ENCODE measurements at places on chromosomes 5 and 9.

GRCh38 chr5:6675784-6676491 lies 37.3 kb upstream of the TENT4A start:
- no peak for DNase-seq

DNA sequence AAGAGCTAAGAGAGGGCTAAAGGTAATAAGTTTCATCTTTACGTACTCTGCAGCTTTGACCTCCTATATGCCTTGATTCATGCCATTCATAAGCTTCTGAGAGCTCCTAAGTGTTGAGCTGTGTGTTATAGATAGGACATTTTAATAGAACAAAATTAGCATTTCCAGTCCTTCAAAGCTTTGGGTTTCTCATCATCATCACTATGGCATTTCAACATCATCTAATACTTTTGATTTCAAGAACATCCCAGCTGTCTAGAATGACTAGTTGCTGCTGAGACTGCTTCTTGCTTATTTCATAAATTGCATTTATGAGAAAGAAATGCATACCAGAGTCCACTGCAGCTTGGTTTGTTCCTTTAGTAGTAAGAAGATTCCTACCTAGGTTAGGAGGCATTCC lies 201.7 kb downstream of the SGCD start:
- DNase-seq: no peak

DNA sequence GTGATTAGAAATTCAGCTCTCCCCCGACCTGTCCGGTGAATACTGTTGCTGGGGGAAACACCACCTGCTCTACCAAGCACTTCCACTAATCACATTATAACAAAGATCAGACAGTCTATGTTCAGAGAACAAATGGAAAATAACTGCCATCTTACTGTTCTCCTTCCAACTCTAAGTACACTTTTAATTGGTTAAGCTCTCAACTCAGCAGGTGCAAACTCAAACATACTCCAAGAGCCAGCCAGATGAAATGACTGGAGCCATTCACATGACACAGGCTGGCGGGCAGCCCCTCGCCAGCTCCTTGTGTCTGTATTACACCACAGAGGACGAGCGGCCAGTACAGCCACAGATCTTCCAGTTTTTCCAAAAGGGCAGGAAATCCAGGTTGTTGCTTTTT lies 16.1 kb downstream of the LIFR start:
- no peak for DNase-seq

DNA sequence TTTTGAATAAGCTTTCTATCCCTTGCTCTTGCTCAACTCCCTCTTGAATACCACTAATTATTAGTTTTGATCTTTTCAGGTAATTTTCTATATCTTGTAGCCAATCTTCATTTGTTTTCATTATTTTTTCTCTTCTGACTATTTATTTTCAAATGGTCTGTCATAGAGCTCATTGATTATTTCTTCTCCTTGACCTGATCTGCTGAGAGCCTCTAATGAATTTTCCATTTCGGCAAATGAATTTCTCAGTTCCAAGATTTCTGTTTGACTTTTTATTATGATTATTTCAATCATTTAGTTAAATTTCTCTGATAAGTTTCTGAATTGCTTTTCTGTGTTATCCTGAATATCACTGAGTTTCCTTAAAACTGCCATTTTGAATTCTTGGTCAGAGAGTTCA lies 39.4 kb downstream of the MTRR start:
- no peak for DNase-seq

DNA sequence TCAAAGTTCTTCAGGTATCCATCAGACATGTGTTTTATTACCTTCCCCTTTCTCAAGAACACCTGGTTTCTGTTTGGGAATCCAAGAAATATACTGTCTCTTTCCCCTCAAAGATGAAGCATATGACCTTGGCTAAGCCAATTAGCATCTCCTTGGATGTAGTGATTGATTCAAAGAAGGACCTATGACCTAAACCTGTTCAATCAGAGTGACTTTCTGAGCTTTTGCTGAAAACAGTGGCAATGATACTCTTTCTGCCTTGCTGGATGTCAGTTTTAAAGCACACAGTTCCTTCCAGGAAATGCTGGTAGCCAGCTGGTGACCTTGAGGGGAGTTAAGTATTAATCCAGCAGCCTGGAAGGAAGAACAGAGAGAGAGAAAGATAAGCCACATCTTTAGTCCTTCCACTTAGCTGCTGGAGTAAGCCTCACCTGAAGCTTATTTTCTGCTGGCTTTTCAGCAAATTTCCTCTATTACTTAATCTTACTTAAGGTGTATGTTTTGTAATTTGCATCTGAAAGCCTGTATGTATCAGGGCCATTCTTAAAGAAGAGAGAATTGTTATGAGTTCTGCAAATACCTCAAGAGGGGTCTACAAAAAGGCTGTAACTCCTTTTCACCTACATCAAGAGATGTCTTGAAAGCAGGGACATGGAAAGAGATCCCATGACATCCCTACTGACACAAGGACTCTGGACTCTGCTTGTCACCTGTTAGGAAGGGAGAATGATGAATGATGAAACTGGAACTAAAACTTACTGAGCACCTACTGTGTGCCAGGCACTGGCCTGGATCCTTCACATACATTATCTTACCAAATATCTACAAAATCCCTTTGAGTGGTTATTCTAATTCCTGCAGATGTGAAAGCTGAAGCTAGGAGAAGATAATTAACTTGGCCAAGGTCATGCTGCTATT lies 35.2 kb upstream of the PIK3R1 start:
- DNase-seq: no peak

- DNase-seq: no peak
These were observed 109.6 kb upstream of the CNTLN start for GRCh38 chr9:17025281-17025680.

- DNase-seq: no peak
These were observed 174.8 kb downstream of the COL23A1 start for GRCh38 chr5:178415353-178415752.

- no peak for DNase-seq
These were observed 77.8 kb upstream of the ZNF618 start for GRCh38 chr9:113798062-113799030.

- DNase-seq: no peak
These were observed 48.0 kb downstream of the PRR16 start for GRCh38 chr5:120512068-120512467.

GRCh38 chr5:90563108-90563507 lies 4.5 kb downstream of the ADGRV1 start:
- no peak for DNase-seq

GRCh38 chr5:178576591-178577351 lies 13.4 kb downstream of the COL23A1 start:
- no peak for DNase-seq

GRCh38 chr5:170746075-170746960 lies 37.2 kb upstream of the GABRP start:
- DNase-seq: no peak

- no peak for DNase-seq
These were observed 15.8 kb downstream of the UBE2QL1 start for GRCh38 chr5:6464441-6464840.

DNA sequence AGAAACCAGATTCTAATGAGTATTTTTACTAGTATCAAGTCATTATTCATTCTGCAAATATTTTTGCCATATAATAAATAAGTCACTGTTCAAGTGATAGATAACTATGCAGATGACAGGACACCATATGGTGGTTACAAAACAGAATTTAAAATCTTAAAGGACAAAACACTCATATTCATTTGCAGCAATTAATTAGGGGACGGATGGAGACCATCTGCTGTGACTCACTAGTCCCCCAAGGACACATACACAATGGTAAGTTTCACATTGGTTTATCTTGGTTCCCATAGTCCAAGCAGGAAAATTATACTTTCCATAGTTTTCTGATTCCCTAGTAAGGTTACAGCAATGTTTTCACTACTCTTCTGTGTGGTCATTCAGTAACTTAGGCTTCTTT lies 28.4 kb upstream of the SPATA31C2 start:
- no peak for DNase-seq

DNA sequence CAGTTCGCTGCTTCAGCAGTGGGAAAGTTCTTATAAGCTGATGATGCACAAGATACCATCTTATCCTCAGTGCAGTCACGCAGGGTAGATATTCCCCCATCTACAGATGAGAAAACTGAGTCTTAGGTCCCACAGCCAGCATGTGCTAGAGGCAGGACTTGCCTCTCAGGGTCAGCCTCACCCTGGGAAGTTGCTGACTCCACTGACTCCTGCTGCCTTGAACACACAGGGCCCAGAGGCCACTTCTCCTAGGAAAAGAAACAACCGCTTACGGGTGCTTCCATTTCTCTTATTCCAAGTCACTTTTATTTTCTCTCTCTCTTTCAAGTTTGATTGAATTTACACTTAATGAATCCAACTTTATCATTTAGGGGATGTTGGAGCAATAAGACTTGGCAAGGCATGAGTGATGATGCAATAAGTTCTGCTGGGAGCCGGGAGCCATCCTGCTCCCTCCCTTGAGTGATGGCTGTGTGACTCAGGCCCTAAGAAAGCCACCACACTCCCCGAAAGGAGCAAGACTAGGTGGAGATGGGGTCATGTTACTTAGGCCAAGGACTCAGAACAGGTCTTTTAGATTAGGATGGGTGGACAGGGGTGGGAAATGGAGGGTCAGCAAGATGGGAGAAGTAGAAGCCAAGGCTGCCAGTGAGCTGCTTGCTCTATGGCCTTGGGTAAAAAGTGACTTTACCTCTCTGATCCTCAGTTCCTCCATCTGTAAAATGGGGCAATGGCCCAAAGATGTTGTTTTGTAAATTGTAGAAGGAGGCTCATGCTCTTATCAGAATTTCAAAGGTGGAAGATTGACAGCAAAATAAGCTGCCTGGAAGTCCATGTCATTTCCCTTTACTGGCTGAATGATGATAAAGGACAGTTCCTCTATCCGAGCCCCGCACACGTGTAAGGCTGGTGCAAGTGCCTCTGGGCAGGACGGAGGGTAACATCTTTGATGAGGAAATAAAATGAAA lies 67.4 kb upstream of the ZNF618 start:
- no peak for DNase-seq

GRCh38 chr9:129932303-129933151 lies 97.3 kb downstream of the USP20 start:
- no peak for DNase-seq

GRCh38 chr5:158725297-158725851 lies 374.3 kb downstream of the EBF1 start:
- DNase-seq: no peak

GRCh38 chr5:54217826-54218503 lies 92.4 kb downstream of the ARL15 start:
- DNase-seq: no peak

GRCh38 chr5:77181596-77182304 lies 28.7 kb upstream of the PDE8B start:
- DNase-seq: no peak

GRCh38 chr5:132235340-132235739 lies 7.7 kb upstream of the P4HA2 start:
- no peak for DNase-seq

DNA sequence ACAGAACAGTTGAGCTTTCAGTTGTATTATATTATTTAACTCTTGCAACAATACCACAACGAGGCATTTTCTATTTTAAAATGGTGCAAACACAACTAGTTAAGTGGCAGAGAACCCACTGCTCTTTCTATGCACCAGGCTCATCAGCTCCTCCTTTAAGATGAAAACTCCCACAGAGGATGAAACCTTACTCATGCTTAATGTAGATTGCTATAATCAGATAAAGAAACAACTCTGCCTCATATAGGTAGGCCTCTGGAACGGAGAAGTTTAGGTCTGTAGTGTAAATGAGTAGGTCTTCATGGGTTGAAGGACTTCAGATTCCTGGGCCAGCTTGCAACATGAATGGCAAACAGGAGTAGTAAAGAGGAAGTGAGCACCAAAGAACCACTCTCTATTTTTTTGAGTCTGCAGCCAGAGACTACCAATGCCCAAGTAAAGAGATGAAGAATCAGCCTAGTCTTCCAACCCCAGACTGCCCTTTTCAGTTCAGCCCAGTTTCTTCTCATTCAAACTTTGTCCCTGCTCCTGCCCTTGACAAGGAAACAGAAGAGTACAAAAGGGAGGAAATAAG lies 33.9 kb downstream of the HACD4 start:
- no peak for DNase-seq

- DNase-seq: no peak
These were observed 4.5 kb downstream of the FANCC start for GRCh38 chr9:95313010-95313498.

DNA sequence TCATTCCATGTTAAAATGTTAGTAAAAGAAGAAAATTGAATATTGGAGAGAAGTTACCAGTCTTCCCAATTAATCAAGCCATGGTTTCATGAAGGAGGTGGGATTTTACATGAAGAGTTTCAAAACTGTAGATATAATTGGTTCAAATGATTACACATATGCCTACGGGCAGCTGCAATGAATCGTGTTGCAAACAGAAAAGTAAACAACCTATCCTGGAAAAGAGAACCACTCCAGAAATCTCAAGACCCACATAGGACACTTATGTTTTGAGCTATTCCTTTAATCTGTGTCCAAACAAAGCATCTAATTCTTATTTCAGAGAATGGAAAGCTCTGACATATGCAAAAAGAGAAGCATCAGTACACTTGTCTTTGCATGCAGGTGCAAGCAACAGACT lies 340.2 kb downstream of the NDUFS4 start:
- no peak for DNase-seq

DNA sequence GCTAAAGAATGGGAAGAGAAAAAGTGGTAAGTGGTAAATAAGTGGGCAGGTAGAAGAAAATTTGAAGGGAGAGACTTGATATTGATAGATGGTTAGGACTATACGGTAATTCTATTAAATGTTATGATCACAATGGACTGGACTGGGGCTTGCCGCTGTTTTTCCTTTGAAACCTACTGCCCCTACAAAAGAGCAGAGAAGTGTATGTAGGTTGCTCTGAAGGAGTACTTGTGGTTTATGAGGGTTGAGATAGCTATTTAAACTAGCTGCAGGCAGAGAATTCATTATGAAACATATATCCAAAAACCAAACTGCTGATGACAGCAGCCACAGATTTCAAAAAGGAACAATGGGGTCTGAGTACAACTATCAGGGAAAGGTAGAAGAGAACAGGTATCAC lies 16.8 kb upstream of the HK3 start:
- no peak for DNase-seq

- no peak for DNase-seq
These were observed 148.5 kb downstream of the SGCD start for GRCh38 chr5:156475182-156476157.

DNA sequence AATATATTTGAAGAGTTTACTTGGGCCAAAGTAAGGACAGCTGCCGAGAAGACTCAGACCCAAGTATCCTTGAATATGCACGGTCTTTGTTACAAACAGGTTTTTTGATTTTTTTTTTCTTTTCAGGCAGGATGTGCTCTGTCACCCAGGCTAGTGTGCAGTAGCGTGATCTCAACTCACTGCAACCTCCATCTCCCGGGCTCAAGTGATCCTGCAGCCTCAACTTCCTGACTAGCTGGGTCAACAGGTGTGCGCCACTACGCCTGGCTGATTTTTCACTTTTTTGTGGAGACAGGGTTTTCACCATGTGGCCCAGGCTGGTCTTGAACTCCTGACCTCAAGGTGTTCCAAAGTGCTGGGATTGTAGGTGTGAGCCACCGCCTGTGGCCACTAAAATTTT lies 27.4 kb downstream of the JMY start:
- DNase-seq: no peak
